ENCODE measurements at places on chromosomes 2 and 18.

- DNase-seq = no peak
Observed at GRCh38 chr18:59846814-59847490, 52.8 kb upstream of the PMAIP1 start.

- DNase-seq = no peak
Observed at GRCh38 chr2:143155661-143156060, 26.4 kb downstream of the ARHGAP15 start.

- DNase-seq = no peak
Observed at GRCh38 chr18:45066886-45067285, 386.2 kb downstream of the SETBP1 start.

DNA sequence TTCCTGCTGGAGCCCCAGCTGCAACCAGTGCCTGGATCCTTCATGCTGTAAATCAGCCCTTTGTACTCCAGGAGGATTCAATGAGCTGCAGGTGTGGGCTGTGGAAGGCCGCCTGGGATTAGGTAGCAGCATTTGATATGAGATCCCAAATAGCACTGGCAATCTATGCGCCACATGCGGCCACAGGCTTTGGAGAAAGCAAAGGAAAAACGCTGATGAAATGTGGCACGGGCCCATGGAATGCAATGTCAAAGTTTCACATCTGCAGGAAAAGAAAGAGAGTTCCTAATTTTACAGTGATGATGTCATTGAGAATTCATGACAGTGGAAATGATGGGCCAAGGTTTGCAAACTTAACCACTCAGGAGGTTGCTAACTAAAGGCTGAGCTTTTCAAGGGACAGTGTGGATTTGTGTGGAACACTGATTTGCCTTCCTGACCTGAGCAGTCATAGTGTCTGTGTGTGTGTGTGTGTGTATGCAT is 216.4 kb upstream of the OSR1 start:
- no peak for DNase-seq

- no peak for DNase-seq
Observed at GRCh38 chr2:38185012-38185491, 109.1 kb upstream of the CYP1B1 start.

DNA sequence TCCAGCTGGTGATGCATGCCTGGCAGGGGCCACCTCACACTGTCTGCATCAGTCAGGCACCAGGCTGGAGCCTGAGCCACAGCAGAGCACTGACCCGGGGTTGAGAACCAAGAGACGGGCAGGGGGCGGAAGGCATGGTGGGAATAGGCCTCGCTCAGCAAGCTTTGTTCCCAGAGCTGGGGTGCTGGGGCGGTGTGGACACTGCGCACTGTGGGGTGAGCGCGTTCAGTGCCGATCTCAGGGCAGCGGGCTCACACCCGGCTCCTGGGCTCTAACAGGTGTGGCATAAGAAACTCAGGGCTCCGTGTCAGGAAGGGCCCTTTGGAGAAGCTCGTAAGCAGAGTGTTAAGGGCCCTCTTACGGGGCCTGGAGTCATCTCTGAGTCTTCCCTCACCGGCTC is 15.7 kb downstream of the SH3RF3 start:
- DNase-seq = no peak

DNA sequence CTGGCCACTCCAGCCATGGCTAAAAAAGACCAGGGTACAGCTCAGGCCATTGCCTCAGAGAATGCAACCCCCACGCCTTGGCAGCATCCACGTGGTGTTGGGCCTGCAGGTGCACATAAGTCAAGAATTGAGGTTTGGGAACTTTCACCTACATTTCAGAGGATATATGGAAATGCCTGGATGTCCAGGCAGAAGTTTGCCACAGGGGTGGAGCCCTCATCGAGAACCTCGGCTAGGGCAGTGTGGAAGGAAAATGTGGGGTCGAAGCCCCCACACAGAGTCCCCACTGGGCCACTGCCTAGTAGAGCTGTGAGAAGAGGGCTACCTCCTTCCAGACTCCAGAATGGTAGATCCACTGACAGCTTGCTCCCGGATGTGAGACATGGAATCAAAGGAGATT is 477.3 kb downstream of the LPIN1 start:
- DNase-seq = no peak

GRCh38 chr2:54208364-54209240 is 47.4 kb downstream of the TSPYL6 start:
- no peak for DNase-seq

DNA sequence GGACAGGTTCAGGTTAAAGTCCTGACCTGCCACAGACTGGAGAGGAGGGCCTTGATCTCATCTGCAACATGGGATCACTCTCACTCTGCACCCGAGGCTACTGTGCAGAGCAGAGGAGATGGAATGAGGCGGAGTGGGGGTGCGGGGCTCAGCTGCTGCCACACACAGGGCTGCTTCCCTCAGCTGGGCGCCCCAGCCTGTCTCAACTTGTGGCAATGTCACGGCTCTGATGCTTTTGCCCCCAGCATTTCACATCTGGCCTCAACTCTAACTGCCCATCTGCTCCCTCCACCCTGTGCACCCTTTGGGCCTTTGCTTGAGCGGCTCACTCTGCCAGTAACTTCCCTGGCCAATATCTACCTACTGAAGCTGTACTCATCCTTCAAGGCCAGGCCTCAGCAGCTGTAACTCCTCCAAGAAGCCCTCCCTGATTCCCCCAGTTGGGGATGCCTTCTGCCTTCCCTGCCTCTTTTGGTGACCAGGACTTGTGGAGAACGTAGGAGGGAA is 70.3 kb downstream of the POLR1A start:
- DNase-seq = no peak

DNA sequence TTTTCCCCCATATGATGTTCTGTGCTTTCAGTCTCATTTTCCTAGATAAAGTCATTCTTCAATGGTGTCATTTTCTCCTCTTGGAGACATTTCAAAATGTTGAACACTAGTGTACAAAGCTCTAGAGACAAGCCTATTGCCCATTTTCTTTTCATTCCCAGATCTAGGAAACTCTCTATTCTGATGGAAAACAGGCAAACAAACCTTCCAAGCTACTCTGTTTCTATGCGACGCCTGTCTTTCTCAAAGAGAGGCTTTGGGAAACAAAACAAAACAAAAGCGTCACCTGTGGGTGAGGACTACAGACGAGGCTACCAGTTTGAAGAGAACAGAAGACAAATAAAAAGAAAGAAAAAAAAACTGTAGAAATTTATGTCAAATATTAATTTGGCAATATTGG is 311.0 kb downstream of the CBLN2 start:
- DNase-seq = no peak

DNA sequence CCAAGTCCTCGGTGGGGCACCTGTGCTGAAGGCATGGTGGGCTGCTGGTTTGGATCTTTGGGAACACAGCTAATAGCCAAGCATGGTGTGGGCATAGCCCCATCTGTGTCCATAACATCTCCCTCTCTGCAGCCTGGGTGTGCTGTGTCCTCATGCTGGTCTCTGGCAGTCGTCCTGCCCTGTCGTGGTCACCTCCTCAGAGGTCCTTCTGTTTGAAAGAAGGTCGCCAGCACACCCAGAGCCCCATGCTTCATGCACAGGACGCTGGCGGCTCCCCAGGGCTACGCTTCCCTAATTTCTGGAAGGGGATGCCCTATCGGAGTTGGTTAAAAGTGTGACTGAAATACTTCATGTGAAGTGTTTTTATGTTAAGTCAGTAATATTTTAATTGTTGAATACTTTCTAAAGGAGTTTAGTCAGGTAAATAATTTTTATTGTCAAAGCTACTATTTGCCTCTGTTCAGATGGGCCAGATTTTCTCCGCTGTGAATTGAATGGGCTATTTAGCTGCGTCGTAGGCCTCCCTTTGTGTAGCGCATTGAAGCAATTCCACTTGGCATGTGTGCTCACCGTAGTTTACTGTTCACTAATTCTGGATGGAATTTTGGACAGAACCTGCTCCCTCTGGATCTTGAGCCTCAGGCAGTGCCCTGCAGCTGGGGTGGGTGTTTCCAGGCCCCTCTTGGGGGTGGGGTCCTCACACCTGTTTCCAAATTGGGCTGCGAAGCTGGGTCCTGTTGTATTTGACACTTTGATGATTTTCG is 81.9 kb downstream of the WDSUB1 start:
- no peak for DNase-seq

- no peak for DNase-seq
Observed at GRCh38 chr18:49690312-49690711, 123.0 kb downstream of the ACAA2 start.

- DNase-seq = no peak
Observed at GRCh38 chr2:230910546-230911177, 14.4 kb downstream of the GPR55 start.

GRCh38 chr2:219662566-219662965 is 35.1 kb downstream of the SLC4A3 start:
- no peak for DNase-seq

GRCh38 chr2:138621139-138621538 is 119.6 kb downstream of the SPOPL start:
- no peak for DNase-seq

DNA sequence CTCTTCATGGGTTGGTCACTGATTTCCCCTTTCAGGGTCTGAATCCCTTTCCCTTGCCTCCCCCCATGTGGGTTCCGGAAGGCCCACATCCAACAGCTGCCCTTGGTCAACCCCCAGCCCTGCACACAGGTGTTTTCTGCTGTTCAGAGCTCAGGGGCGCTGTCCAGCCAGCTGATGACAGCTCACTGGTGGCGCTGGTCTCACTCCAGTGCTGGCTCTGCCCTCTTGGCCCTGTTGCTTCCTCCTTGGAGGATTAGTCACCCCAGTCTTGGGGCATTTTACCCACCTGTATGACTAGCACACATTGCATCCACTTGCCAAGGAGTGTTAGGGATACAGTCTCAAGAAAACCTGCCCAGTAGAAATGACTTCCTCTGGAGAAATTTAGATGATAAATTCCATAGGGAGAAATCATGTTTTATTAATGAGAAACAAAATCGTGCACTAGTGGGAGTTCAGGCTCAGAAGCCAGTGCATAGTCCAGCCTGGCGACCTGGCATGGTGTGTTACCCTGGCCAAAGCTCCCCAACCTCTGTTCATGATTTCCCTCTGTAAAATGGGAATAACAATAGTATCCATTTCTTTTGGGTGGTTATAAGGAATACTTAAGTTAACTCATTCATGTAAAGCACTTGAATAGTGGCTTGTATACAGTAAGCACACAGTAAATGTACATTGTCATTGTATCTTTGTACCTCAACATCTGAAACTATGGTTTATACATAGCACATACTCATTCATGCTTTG is 21.6 kb downstream of the CRIM1 start:
- DNase-seq = no peak

- no peak for DNase-seq
Observed at GRCh38 chr18:10839421-10839820, 309.9 kb downstream of the PIEZO2 start.

DNA sequence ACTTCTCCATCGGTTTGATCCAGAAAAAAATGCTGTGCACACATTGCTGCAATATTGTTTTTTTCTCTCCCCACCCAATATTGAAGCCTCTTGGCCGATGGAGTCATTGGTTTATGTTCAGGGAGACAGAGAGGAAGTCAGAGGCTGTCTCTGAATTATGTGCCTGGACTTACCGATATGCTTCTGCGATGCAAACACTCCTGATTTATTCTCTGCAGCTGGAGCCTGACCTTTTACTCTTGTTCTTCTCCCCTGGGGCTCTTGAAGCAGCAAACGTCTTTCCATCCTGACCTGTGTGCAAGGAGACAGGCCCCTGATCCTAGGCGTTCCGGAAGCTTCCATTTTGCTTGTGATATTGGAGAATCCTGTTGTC is 99.6 kb downstream of the PTGR3 start:
- DNase-seq = peak; percentile 40

- no peak for DNase-seq
Observed at GRCh38 chr2:62511636-62512035, 5.6 kb upstream of the TMEM17 start.

DNA sequence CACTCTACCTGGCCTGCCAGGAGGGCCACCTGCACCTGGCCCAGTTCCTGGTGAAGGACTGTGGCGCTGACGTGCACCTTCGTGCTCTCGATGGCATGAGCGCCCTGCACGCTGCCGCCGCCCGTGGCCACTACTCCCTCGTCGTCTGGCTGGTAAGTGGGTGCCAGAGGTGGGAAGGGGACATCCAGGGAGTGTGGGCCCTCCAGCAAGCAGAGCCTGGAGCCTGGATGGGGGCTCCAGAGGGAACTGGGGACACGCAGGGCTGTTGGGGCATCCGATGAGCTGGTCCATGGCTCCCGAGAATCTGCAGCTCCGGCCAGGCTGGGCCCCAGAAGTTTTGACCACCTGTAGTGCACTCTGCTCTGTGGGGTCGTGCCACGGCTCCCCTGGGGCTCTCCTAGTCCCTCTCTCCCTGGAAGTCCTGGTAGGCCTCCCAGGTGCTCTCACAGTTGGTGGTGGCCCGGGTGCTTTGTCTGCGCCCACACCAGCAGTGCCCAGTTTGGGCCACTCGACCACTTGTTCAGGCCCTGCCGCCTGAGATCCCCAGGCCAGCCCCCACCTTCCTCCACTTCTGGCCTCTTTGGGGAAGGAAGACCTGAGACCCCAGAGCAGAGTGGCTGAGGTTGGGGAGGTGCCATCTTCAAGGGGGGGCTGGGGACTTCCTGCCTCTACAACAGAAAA is 4.7 kb downstream of the ESPNL start:
- peak; percentile 80 for DNase-seq

GRCh38 chr2:217824223-217824622 is 178.6 kb downstream of the TNS1 start:
- no peak for DNase-seq

DNA sequence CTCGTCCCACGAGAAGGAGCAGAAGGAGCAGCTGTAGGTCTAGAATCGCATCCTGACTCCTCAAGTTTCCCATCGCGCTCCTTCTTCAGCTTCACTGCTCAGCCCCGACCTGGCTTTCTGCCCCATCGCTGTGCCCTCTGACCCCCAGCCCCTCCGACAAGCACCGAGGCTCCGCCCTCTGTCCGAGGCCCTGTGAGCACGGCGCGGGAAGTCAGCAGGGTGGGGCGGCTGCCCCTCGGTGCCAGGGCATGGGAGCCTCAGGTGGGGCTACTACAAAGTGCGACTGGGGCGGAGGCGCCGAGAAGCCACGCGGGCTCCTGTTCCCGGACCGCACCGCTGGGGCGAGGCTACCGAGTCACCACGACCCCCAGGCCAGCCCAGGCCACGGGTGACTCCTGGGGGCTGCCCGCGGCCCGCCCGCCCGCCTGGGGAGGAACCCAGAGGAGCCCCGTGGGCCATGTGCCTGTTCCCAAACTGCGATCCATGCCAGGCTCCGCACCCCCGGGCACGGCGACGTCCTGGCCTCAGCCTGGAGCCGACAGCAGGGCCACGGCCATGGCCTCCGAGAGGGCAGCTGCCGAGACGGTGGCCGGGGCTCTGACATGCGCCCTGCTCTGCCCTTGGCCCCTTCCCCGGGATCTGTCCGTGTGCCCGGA is 36.6 kb upstream of the ID2 start:
- no peak for DNase-seq

DNA sequence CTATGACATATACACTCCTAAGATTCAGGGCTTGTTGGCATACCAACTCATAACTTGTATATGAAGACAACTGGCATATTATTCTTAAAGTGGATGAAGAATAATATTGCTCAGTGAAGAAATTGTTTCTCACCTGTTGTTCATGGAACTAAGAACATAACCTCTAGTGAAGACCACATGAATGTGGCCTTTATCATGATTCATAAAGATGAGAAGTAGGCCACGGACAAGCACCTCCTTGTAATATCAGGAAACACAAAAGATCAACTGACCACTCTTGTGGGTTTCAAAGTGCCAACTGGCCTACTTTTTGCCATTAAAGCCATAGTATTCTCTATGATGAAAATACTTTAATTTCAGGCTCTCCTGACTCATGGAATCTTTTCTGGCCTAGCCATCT is 407.4 kb downstream of the GRB14 start:
- DNase-seq = no peak

- DNase-seq = no peak
Observed at GRCh38 chr2:227772197-227772661, 26.5 kb downstream of the SCYGR8 start.
